ENCODE measurements at places on chromosomes 2 and 18.
A peak's percentile ranks its signal among the peaks of the same experiment; 100 is the strongest.

GRCh38 chr18:79805926-79806487 is 8.3 kb downstream of the KCNG2 start:
- no peak for DNase-seq

DNA sequence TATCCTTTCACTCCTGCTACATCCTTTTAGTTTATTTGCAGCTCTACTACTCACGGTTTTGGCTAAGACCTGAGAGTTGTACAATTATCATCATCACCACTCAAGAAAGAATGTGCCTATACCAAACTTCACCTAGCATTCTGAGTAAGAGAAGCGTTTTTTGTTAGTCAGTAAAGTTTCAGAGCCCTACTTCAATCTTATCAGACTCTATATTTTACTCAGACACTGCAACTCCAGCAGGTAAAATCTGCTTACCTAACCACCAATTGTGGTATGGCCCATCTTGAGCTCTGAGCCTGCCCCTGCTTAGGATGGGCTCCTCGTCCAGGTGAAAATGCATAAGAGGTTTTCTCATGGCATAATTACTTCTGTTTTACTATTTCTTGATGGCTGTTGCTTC is 37.1 kb downstream of the ICOS start:
- no peak for DNase-seq

DNA sequence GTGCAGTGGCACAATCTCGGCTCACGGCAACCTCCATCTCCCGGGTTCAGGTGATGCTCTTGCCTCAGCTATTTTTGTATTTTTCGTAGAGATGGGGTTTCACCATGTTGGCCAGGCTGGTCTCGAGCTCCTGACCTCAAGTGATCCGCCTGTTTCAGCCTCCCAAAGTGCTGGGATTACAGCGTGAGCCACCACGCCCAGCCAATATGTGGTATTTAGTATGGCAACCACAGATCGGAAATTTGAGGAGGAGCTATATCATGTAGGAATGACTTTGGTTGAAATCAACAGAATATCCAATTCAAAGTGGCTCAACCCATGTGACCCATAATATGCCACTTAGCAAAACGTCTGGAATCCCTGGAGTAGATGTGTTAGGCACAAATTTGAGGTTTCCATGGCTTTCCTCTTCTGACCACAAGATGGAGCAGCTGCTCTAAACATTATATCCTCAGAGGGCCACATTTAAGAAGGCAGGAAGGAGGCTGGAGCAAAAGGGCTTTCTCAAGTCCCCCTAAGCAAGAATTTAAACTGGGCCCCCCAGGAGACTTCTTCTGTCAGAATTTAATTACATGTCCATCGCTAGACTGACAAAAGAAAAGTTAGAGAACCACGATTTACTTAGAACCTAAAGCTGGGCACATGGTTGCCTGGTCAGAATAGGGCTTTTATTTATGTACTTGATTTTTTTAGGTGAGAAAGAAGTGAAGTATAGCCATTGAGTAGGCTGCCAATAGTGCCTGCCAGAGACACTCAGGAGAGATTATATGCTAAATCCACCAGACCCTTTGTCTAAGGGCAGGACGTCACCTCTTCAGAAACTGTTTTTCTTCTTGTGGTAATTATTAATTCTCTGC is 49.6 kb upstream of the ITSN2 start:
- DNase-seq, result peak; percentile 59

DNA sequence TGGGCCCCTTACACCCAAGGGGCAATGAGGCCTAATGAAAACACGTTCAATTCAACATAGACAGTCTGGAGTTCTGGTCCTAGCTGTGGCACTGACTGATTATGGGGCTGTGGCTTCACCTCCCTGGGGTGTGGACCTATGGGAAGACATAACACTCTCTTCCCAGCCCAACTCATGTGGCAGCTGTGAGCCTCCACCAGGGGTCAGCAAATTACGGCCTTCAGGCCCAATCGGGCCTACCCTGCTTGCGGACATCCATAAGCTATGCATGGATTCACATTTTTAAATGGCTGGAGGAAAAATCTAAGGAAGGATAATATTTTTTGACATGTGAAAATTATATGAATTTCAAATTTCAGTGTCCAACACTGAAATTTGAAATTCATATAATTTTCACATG is 101.3 kb downstream of the LOXHD1 start:
- no peak for DNase-seq

DNA sequence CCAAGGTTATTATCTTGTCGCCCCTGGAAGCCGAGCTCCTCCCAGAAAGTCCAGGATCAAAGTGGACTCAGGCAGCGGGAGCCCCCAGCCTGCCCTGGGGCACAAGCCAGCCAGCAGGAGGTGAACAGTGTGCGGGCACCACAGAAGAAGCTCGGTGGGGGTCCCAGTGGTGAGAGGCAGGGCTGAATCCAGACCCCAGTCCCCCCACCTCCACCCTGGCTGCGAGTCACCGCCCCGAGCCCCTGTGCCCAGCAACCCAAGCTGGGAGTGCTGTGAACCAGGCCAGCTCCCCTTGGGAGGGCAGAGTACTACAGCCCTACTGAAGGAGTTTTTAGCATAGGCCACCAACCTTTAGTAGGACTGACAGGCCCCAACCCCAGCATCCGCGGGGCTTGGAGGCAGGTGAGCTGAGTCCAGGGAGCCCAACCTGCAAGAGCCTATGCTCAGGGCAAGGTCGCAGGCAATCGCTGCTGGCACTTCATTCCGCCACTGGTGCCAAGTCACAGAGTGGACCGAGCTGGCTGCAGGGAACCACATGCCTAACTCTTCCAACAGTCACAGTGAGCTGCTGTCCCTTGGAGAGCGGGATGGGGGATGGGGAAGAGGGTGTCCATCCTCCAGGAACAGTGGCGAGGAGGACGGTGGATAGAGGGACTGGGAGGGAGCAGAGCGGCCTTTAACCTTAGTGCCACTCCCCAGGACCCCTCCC is 3.0 kb downstream of the PIEZO2 start:
- DNase-seq, result no peak

- DNase-seq, result no peak
Observed at GRCh38 chr2:210188190-210188589, 17.0 kb upstream of the KANSL1L start.

GRCh38 chr2:150204451-150204850 is 283.0 kb downstream of the RND3 start:
- DNase-seq, result peak; percentile 97

GRCh38 chr2:91975130-91975491 is 2896.1 kb upstream of the TEKT4 start:
- no peak for DNase-seq

DNA sequence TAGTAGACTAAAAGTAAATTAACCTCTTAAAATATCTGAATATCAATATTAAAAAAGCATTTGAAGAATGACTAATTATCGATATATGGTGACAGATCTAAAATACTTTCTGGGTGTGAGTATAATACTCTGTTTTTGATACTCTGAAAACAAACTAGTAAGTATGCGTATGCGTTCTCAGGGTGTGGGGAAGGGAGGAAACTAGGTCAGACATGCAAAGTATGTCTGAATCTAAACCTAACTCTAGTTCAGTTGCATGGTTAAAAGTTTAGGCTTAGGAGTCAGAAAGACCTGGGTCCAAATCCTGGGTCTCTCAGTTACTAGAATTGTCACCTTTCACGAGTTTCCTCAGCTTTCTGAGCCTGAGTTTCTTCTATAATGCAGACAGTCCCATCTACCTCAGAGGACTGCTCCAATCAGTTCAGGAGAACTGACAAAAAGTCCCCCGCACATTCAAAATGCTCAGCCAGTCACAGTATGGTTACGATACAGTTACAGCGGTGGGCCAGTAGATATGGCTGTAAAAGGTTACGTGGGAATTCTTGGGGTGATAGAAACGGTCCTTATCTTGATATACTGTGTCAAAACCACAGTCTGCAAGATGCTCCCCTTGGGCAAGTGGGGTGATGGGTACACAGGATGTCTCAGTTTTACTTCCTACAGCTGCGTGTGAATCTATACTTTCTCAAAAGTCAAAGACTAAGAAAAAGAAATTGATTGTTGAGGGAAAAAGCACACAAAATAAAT is 29.2 kb downstream of the UNC50 start:
- no peak for DNase-seq

DNA sequence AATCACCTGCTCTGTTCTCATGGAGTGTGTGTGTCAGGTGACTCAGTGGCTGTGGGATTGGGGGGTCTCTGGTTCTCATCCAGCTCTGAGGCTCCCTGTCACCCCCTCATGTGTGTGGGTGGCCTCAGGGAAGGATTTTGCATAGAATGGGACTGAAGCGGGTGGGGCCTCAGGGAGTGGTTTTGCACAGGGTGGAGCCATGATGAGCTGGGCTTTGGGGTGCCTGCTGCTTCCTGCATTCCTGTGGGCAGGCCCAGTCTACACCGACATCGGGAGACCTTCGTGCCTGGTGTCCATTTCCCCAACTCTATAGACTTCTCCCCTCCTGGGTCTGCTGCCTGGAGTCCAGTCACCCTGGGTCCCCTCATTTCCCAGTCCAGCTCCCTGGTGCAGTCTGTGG is 59.7 kb downstream of the VAPA start:
- no peak for DNase-seq

DNA sequence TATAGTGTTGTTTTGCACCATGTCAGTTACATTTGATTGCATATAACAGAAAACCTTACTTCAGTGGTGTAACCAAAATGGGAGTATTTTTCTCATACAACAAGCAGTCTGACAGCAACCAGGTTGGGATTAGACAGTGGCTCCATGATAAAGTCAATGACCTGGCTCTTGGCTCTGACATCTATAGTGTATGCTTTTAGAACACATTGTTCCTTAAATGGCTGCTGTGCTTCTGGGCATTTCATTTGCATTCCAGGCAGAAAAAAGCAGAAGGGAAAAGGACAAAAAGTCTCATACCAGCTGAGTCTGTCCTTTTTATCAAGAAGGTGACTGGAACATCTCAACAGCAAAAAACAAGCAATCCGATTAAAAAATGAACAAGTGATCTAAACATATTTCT is 10.2 kb downstream of the MERTK start:
- no peak for DNase-seq

GRCh38 chr2:163681745-163682144 is 54.1 kb downstream of the FIGN start:
- DNase-seq, result no peak

DNA sequence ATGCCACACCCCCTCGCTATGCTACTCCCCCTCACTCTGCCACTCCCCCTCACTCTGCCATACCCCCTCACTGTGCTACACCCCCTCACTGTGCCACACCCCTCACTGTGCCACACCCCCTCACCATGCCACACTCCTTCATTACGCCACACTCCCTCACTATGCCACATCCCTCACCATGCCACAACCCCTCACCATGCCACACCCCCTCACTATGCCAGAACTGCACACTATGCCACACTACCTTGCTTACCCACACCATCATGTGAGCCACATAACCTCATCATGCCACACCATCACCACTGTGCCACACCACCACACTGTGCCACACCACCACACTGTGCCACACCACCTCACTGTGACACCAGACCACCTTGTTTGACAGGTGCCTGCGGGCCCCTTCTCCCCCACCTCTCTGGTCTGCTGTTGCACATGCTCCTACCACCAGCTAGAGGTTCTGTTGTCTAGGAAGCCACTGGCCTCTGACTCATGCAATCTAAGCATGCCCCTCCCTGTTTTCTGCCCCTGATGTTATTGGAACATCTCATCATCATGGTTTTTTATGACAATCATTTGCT is 22.0 kb downstream of the MARCHF4 start:
- peak; percentile 51 for DNase-seq

DNA sequence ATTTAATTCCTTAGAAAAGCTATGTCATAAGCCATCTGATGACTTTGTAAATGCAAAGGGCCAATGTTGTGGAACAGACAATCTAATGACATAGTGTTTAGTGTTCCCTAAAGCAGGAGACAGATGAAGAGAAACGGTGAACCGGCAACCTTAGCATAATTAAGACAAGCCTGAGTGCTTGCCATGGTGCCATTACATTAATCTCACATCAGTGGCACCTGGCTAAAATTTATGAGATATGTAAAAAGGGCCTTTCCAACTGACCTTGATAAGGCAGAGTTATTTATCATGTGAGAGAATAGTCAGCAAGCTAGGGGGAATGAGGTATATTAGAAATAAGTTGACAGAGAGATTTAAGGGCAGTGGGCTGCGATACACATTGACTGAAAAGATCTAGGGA is 261.8 kb downstream of the ERBB4 start:
- no peak for DNase-seq

GRCh38 chr2:197500503-197501131 is 438 bp downstream of the HSPE1 start:
- peak; percentile 20 for DNase-seq

DNA sequence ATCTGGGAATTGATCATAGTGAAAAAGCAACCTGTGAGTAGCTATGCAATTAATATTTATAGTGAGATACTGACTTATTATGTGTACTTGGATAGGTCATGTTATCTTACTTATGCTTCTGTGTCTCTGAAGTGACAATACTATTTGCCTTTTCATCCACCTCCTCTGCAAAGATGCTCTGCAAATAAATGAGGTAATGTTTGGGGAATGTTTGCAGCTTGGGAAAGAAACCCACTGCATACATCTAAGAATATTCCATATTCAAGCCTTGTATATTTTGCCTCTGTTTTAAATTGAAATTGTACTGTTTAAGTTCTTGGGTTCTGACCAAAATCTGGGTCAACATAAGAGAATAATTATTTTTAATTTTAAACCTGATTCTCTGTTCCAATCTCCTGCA is 217.4 kb upstream of the DTNA start:
- DNase-seq, result peak; percentile 4

- DNase-seq, result no peak
Observed at GRCh38 chr18:70659036-70659925, 370.4 kb downstream of the SOCS6 start.

DNA sequence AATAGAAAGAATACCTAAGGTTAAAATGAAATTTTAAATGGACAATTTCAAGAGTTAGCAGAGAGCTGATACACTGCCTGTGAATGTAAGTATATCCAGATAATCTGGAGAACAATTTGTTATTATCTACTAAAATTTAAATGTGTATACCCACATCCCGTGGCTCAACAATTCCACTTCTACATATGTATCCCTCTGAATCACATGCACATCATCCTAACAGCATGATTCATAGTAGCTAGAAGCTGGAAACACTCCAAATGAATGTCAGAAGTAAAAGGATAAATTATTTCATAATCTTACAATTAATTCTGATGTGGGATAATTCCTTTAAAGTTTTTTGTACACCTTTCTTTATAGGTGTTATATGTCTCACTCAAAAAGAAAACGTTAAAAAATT is 87.9 kb downstream of the CNTNAP5 start:
- DNase-seq, result peak; percentile 80

DNA sequence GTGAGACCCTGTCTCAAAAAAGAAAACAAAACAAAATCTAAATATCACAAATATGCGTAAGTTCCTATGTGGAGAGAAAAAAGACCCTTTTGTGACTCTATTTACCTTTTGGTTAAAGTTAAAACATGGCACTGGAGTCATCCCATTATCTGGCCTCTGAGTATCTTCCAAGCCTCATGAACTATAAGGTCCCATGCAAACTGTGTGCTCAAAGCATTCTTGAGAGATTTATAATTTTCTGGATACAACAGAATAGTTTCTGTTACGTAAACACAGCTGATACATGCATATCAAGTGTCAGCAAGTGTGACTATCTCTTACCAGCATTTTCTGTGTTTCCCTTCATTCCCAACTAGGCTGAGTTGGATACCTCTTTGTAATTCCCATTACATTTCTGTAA is 8.8 kb upstream of the NOSTRIN start:
- no peak for DNase-seq

GRCh38 chr2:14632133-14632936 is at the start of gene LRATD1:
LRATD1 (plus strand) TSS chr2:14632717; CDS start chr2:14633980, 1,263 bp downstream.
- peak; percentile 32 for DNase-seq

- DNase-seq, result no peak
Observed at GRCh38 chr2:58803192-58803591, 562.1 kb upstream of the FANCL start.

- peak; percentile 54 for DNase-seq
Observed at GRCh38 chr2:30225131-30225762, 6.1 kb upstream of the LBH start.

Measured in amniotic epithelial cell (primary cell).